Mesenteric fat pad (tissue), 1 donor: ENCODE measurements at places on chromosomes 6 and 20. TPM values are rescaled to one million over a fixed set of nuclear protein-coding genes. Genes with fewer than 3 reads are reported as not detected.

The GCNT2 gene
- 3.0 TPM for total RNA-seq

GRCh38 chr20:25865715-25866656, 169.3 kb upstream of the ZNF337 start:
- DNase-seq = no peak

The MAS1 gene
- not detected for total RNA-seq

GRCh38 chr20:40294175-40294574, 394.9 kb downstream of the MAFB start:
- DNase-seq = no peak

The LY6G6C gene
- total RNA-seq = not detected

The THBS2 gene
- total RNA-seq = 270 TPM

GRCh38 chr6:113381959-113382358, 475.2 kb upstream of the MARCKS start:
- DNase-seq = no peak

DNA sequence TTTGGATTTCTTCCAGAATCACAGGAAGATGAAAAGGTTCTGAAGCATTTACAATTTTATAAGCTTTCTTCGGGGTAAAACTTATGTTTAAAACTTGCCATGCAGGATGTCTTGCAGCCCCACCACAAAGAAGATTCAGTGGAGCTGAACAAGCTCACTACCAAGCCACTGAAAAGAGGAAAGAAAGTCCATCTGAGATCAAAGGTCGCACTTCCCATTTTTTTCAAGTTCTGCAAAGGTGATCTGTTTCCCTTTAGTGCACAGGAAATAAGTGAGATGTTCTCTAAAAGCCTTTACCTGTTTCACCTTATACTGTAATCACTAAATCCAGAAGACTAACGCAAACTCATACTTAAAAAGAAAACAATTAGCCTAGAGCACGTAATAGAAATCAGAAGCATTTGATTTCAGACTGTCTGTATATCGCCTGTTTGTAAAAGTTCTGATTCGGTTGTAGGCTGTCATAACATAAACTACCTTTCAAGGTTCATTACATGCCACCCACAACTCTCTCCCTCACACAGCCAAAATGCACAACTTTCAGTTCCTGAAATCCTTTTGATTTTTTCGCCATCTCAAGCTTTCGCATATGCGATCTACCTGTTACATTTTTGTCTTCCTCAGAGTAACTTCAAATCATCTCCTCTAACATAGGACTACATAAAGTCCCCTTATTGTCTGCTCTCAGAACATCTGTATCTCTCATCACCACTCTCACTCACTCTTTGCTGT, 1.8 kb downstream of the ECHDC1 start:
- DNase-seq = no peak

DNA sequence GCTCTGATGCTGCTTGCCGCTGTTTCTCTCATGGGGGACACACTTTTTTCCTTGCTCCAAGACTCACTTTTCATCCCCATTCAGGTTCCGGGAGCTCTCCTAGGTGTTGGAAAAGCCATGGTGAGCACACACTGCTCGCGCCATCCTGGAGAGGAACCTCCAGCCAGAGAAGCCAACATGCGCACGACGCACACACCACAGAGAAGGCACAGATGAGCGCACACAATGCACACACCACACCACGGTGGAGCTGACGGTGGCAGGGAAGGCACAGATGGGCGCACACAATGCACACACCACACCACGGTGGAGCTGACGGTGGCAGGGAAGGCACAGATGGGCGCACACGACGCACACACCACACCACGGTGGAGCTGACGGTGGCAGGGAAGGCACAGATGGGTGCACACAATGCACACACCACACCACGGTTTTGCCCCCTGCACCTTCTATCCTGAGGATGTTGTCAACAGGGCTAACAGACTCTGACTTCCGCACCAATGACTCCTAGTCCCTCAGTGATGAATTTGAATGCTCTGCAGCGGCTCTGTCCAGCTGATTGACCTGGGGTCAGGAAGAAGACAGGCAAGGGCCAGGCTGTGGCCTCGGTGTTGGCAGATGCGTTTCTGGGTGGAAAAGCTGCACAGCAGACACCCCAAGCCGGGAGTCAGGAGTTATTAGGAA, 154.7 kb downstream of the ERMARD start:
- DNase-seq = no peak

- DNase-seq = no peak
Measured at GRCh38 chr20:13870170-13870748, 85.4 kb downstream of the NDUFAF5 start.

The DCDC2 gene
- not detected for total RNA-seq

The TUBB2B gene
- 12.2 TPM for total RNA-seq

DNA sequence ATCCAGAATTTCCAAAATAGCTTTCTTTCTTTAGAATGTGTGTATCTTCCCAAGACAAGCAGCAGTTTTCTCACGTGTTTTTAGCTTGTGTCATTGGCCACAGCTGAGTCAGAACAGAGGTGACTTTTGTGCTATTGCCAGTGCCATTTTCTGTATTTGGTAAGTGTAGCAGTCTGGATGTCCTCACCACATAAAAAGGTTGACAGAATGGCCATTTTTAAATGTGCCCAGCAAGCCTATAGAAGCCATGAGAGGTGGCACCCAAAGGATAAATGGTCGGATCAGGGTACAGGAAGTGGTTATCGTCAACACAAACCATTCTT, 269.5 kb upstream of the HSF2 start:
- DNase-seq = no peak

GRCh38 chr6:44411141-44411540, 23.6 kb downstream of the CDC5L start:
- DNase-seq = no peak

DNA sequence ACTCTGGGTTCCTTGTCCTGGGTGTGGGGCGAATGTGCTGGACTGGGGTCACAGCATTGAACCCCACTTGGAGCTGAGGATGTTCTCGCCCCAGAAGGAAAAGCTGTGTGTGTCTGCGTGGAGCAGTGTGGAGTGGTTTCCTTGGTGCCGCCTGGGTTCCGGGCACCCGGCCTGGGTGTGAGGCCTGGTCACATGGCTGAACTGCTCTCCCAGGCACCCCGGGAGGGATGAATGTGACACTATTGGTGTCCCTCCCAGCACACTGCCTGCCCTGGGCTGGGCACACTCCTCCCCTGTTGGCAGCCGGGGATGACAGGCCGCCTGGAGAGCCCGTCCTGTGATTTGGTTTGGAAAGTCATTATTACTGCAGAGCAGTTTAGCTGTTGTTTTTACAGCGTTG, 12.3 kb downstream of the MYT1 start:
- DNase-seq = no peak

GRCh38 chr6:150599199-150600009, at the start of gene PLEKHG1:
TSS of gene PLEKHG1 (plus strand) at chr6:150599885. CDS start at chr6:150733682, 133,797 bp downstream.
- peak; percentile 92 for DNase-seq

GRCh38 chr20:11979306-11979990, 61.8 kb downstream of the BTBD3 start:
- no peak for DNase-seq

DNA sequence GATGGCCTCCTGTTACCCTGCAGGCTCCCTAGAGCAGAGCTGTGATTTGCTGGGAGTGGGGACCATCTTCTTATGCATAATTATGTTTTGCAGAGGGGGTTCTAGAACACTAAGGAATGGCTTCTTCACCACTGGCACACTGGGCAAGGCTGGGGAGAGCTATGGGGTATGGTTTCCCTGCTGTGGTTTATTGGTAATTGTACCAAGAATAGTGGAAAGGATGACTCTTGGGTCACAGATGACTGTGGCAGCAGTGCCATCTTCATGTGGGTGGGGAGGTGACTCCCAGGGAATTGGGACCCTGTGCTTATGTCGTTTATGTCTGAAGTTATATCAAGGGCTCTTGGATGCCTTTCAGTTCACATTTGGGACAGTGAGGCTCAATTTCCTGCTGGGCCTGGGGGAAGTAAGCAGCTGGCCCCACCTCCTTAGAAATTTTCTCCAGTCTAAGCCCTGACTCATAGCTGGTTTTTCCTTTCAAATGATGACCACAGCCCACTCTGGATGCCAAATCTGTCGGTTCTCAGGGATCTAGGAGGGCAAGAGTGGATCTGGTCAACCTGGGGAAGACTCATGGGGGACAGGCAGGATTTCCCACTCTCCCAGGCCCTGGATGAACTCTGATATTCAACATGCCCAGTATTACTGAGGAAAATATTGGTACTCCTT, 230.8 kb downstream of the LRFN2 start:
- no peak for DNase-seq

DNA sequence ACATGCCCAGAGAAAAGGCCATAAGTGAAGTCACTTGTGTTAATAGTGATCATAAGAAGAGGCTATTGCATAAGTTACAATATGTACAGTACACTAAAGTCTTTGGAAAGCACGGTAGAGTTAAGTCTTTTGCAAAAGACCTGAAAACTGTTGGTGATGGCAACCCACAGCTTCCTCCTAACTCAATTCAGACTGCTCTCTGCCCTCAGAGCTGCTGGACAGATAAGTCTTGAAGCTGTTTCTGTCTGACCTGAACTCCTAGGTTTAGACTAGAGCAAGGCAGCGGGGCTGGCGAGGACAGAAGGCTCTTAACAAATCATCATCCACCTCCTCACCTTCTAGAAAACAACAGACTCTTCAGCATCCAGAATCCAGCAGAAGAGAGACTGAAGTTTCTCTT, 125.4 kb downstream of the CD24 start:
- no peak for DNase-seq

DNA sequence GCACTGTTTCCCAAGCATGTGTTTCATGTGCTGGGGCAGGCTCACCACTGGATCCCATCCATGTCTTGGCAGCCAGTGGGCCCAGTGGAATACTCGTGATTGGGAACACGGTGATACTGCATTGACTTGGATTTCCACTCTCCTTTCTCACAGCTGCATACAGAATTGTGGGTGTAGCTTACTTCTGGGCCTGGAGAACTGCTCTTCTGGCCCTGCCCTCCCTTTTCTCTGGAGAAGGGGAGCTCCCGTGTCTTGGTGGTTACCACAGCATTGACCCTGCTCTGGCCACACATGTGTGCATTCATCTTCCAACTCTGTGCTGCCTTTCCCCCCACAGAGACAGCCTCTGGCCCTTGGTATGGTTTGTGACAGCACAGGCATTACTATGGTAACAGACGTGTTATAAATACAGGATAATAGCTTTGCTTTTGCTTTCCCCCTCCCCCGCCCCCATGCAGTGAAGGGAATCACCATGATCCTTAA, 21.6 kb downstream of the SOBP start:
- no peak for DNase-seq

GRCh38 chr6:142941018-142941417, 4.0 kb downstream of the HIVEP2 start:
- no peak for DNase-seq
